ENCODE measurements at places on chromosomes 1 and 21.

GRCh38 chr1:27668121-27668807, 3.7 kb downstream of the IFI6 start:
- DNase-seq = peak; percentile 62

GRCh38 chr1:57307392-57308170, 116.3 kb downstream of the DAB1 start:
- peak; percentile 81 for DNase-seq

GRCh38 chr1:204059970-204060369, 12.9 kb upstream of the SOX13 start:
- DNase-seq = no peak

- peak; percentile 72 for DNase-seq
Measured at GRCh38 chr1:8858888-8859706, 19.4 kb downstream of the ENO1 start.

- DNase-seq = no peak
Measured at GRCh38 chr1:62726011-62726442, 37.8 kb upstream of the DOCK7 start.

- no peak for DNase-seq
Measured at GRCh38 chr21:30674312-30674711, 31.6 kb downstream of the KRTAP20-3 start.

Measured in activated effector memory CD4-positive, alpha-beta T cell treated with anti-CD3 and anti-CD28 coated beads, Interleukin-2, amount 50 U/mL, for 16 hours (primary cell).